Stimulated activated CD4-positive, alpha-beta T cell treated with anti-CD3 and anti-CD28 coated beads, Interleukin-15, amount 100 ng/mL, for 48 hours (primary cell): ENCODE measurements at places on chromosomes 3 and 15.
A peak's percentile ranks its signal among the peaks of the same experiment; 100 is the strongest.

GRCh38 chr3:48581621-48582481 lies 13.3 kb downstream of the COL7A1 start:
- DNase-seq = no peak

DNA sequence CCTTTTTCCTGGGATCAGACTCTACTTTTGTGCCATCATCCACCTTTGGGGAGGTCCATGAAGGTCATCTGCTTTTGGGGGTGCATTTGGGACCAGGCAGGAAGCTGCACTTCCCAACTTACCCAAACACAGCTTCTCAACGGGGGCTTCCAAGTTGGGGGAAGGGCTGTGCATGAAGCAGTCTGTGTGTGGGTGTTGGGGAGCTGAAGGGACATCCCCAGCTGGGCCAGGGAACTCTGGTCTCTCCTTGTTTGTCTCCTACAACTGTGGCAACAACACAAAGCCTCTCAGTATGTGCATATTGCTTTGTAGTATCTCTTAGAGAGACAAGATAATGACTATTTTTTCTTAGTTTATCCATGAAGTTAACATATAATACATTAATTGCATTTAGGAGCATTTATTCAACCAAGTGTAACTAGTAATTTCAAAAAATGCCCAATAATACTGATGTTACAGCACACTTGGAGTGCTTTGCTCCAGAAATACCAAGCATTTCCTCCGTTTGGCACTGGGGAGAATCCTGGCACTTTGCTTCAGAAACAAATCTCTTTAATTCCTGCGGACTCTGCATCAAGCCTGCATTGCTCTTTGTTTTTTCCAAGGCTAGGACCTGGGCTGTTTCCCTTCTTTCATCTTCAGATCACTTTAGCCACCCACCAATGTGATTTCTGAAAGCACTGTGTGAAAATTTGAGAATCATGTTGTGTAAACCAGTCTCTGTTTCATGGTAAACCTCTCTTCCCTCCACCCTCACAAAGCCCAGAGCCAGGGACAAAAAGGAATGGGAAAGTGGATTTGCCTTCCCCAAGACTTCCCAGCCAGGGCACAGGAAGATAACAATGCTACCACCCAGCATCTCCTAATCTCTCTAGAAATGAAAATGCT lies 126.2 kb upstream of the PFN2 start:
- DNase-seq = no peak

- no peak for DNase-seq
Observed at GRCh38 chr3:137335478-137335877, 377.7 kb downstream of the IL20RB start.

DNA sequence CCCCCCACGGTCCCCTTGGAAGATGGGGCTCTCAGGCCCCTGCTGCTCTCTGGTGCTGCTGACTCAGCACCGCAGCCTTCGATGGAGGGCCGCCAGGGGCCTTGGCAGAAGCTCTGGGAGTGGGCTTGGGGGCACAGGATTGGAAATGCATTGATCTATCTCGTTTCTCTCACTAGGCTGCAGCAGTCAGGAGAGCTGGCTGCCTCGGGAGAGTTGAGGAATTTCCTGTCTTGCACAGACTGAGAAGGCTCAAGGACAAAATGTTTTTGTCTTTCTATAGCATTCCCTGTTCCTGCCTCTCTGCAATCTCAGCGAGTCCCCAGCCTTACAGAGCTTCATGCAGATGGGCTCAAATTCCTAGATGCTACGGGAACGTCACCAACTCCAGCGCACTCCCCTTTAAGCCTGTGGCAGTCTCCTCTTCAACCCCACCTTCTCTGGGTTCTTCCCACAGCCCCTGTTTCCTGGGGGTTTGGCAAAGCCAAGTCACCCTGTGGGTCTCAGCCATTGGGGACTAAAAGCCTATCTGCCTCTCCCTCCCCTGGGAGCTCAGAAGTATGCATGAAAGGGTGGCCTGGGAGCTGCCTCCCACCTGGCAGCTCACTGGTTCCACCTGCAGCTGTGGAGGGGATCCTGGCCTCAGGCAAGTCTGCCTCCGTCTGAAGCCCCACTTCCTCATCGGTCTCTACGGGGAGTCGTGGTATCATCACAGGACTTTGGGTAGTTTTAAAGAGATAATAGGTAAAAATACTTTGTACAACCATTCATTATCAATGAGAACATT lies 127.4 kb upstream of the HACD2 start:
- DNase-seq = no peak

- DNase-seq = peak; percentile 25
Observed at GRCh38 chr15:72306211-72306785, 13.7 kb downstream of the CELF6 start.

DNA sequence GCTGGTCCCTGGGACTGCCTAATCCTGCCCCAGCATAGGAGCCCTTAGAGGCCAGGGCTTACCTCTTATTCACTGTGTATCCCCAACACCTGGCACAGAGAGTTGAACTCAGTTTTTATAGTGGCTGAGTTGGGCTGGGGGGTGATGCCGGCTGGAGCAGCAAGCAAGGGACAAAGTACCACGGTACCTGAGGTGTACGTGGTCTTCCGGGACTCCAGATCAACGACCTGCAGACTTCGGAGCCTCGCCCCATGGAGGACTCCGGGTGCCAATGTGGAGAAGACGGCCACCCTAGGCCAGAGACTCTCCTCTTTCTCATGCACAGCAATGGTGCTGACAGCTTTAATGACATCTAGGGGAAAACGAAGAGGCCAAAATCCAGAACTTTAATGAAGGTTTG lies 8.1 kb downstream of the WDR73 start:
- DNase-seq = no peak

GRCh38 chr15:70507772-70508371 lies 255.5 kb downstream of the UACA start:
- DNase-seq = peak; percentile 58

- DNase-seq = no peak
Observed at GRCh38 chr3:13659221-13659969, 110.5 kb downstream of the FBLN2 start.

- DNase-seq = no peak
Observed at GRCh38 chr3:112056451-112056929, 22.0 kb downstream of the TMPRSS7 start.

GRCh38 chr15:90212221-90213098 lies 11.3 kb downstream of the SEMA4B start:
- DNase-seq = no peak

DNA sequence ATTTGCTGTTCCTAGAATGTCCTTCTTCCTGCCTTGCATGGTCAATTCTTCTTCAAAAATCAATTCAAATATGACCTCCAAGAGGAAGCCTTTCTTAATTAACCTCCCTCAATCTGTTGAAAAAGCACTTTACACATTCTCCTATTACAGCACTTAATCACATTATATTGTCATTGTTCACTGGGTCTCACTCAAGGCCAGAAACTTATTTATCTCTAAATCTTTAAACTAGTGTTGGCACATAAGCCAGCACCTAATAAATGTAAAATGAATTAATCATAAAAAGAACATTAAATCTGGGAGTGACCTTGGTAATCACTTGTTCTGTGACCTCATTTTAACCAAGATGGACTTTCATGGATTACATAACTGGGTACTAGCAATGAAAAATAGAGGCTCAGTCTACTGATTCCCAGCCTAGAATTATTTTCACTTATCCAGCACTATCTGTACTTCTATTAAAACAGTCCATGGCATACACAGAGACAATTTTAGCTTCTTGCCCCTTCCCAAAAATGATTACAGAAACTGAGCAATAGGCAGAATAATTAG lies 22.1 kb downstream of the MSL2 start:
- DNase-seq = no peak

DNA sequence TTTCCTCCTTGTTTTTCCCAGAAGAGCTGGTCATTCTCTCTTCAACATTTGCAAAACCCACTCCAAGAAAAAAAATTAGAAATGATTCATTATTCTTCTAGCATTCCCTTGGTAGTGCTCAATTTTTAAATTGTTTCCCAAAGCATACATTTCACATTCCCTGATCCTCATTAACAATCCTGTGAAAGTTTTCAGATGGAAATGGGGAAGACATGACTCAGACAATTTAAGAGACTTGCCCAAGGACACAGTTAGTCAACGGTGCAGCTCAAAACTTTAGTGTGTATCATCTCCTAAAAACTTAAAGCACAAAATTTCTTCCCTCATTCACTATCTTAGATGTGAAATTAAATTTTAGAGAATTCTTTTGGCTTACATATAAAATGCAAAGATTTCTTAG lies 17.1 kb upstream of the ABI3BP start:
- no peak for DNase-seq

GRCh38 chr3:153150991-153151390 lies 11.0 kb upstream of the RAP2B start:
- DNase-seq = no peak

- no peak for DNase-seq
Observed at GRCh38 chr15:81947548-81947947, 98.3 kb downstream of the MEX3B start.

GRCh38 chr3:164113371-164114332 lies 964.6 kb downstream of the SI start:
- no peak for DNase-seq

DNA sequence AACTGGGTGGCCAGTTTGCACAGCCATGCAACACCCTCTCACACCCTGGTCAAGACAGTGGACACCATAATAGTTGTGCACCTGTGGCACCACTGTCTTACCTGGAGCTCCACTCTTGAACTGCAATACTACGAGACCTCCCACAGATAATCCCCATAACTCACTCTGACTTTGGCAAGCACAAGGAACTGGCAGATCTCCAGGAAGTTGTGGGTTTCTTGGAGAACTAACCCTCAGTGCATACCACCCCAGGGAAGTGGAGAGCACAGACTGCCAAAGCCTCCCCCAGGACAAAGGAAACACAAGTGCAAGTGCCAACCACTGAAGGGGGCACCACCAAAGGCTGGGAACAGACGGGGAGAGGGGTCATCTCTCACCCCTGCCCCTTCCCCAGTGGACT lies 318.6 kb downstream of the SUCLG2 start:
- no peak for DNase-seq

- no peak for DNase-seq
Observed at GRCh38 chr3:138347960-138348753, at the start of gene MRAS. MRAS (plus strand) TSS chr3:138348579; CDS start chr3:138372884, 24,305 bp downstream.

- DNase-seq = no peak
Observed at GRCh38 chr15:69931156-69931555, 166.6 kb downstream of the TLE3 start.

GRCh38 chr3:39668420-39668819 lies 141.0 kb upstream of the MYRIP start:
- no peak for DNase-seq

DNA sequence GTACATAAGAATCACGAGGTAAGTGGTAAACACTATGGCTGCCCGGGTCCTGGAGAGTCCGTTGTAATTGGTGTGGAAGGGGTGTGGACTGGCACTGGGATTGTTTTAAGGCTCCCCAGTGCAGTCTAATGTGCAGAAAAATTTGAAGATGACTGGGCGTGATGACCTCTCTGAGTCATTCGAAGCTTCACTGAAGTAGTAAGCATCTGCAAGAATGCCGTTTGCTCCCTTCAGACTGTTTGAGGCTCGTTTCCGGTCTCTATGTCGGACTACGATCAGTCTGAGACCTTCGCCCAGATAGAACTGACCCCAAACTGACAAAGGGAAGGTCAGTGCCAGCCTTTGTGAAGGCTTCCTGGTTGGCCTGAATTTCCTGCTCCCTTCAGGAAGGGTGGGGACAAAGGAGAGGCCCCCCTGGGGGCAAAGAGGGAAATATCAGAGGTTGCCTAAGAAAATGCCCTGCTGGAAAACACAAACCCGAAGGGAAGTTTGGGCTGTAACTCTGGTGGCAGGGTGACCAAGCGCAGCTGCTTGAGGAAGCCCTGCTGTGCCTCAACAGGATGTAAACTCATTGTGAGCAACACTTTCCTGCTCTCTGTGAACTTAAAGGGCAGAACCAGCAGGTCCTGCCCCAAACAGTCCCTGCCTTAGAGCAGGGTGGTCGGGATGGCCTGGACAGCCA lies 34.6 kb downstream of the BTD start:
- DNase-seq = peak; percentile 35

- peak; percentile 70 for DNase-seq
Observed at GRCh38 chr15:93087825-93088199, 1.2 kb downstream of the RGMA start.

DNA sequence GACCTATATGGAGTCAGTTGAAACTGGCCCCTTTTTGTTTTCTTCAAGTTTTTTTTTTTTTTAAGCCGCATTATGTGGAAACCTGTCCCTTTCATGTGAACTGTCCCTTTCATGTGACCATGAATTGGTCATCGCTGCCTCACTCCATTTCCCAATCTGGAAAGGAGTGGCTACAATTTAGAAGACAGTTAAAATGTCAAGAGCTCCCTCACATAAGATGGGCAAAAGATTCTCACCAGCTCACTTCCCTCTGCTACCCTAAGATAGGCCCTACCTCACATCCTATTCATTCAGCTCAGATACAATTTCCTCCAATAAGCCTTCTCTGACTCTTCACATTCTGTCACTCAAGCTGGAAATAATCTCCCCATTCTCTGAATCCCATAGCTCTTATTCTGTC lies 111.3 kb upstream of the BCL6 start:
- DNase-seq = no peak

DNA sequence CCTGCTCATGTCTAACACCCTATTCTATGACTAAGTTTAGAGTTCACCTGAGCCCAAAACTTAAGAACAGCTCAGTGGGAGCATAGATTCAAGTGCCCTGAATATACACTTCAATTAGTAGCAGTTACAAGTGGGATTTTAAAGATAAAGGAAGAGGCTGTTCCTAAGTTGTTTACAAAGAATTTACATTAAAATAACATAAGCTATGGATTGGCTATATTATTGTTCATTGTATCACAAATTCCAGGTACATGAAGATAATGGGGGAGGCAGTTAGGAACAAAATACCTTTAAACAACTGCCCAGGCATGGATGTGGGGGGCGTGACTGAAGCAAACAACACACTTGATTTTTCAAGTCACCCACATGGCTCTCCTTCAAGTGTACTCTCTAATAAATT lies 52.7 kb downstream of the ROPN1B start:
- DNase-seq = no peak

DNA sequence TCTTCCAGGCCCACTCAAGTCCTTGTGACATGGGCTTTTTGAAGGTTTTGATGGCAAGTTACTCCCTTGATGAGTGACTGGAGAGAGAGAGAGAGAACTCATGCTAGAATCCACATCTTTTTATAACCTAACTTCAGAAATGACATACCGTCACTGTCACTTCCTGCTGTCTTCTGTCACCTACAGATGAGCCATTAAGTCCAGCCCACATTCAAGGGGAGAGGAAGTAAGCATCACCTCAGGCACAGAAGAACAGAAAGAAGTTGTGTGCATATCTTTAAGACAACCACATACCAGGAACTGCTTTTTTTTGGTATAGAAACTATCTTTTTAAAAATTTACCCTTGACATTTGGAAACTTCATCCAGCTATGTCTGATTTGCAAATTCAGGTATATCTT lies 16.6 kb upstream of the TXNRD3 start:
- no peak for DNase-seq

DNA sequence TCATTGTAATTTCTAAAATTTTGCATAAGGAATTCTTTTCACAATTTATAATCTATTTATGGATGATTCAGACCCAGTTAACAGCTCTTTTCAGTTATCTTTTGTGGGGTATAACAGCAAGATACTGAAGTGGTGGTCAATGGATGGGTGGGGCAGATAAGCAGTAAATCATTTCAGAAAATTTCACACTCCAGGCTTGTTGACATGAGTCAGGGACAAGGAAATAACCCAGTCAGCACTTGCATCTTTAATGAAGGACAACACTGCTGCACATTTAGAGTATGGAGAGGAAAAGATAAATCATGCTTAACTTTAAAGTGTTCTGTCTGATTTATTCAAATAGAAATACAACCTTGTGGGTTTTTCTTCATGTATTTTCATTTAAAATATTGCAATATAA lies 181.6 kb downstream of the ROBO1 start:
- DNase-seq = no peak
